ENCODE measurements at places on chromosomes 2 and 18. TPM values are rescaled to one million over a fixed set of nuclear protein-coding genes. Genes with fewer than 3 reads are reported as not detected.

The ALPG gene
- not detected for total RNA-seq

The TNFRSF11A gene
- 17.1 TPM for total RNA-seq

The UGT1A8 gene
- not detected for total RNA-seq

The PROKR1 gene
- total RNA-seq: 1.3 TPM

DNA sequence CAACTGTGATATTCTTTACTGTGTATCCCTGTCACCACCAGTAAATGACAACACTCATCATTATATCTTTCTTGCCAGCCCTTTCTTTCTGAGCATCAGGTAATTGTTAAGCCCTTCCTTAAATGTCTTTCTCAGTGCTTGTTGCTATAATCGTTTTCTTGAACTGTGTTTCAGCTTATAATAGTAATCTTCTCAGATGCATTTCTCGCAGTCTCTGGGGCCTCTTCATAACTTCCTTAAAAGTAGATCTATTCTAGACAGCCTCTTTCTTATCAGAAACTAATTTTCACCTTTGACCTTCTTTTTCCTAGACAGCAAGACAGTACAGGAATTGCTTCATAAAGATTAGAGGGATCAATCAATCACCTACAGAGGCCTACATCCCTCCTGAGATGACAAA is 648.1 kb downstream of the CPS1 start:
- no peak for DNase-seq

DNA sequence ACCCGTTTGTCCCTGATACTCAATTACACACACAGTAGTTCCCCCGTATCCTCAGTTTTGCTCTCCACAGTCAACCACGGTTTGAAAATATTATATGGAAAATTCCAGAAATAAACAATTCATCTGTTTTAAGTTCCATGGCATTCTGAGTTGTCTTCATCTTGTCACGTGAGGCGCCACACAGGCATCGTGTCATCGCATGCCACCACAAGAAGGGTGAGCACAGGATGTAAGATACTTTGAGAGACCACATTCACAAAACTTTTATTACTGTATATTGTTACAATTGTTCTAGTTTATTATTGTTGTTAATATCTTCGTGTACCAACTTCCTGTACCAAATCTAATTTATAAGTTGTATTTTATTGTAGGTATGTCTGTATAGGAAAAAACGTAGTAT is 17.7 kb downstream of the ADNP2 start:
- no peak for DNase-seq

DNA sequence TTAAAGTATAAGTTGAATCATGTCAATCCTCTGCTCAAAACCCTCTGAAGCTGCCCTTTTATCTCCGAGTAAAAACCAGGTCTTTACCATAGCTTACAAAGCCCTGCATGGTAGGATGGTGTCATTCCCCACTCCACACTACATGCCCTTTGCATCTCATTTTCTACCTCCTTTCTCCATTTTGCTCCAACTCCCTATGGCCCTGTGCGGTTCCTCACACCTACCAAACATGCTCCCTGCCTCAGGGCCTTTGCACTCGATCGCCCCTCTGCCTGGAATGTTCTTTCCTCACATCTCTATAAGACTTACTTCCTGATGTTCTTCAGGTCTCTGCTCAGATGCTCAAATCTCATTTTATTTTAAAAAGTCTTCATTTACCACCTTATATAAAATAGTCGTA is 80.7 kb downstream of the MYL12B start:
- DNase-seq: no peak

GRCh38 chr18:420661-421246 is 79.7 kb downstream of the COLEC12 start:
- no peak for DNase-seq

- no peak for DNase-seq
Measured at GRCh38 chr2:200702646-200703118, 109.0 kb upstream of the BZW1 start.

DNA sequence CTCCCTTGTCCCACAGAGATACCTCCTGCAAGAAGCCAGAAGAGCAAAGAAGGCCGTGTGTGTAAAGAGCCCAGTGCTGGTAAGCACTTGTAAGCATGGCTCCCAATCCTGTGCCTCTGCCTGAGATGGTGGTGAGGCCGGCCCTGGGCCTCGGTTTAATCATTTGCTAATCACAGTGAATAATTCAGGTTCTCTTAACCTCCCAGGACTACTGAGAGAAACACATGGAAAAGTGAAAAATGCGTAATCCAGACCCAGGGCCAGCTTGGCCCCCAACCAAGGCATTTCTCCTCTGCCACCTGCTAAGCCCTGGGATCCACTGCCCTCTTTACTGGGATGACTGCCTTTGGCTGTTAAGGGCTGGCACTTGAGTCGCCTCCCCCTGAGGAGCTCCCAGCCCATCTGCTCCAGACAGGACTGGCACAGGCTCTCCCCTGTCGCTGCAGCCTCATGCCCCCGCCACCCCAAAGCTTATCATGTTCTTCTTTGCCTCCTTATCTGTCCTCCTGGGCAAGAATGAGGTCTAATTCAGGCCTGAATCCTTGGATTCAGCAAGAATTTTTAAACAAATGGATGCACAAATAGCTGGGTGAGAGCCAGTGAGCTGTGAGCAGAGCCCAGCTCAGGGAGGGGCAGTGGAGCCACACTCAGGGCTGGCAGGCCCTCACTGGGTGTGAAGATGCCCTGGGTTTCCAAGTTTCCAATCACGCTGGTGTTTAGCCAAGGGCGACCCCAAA is 193.9 kb upstream of the HS6ST1 start:
- DNase-seq: peak; percentile 73

- DNase-seq: peak; percentile 69
Measured at GRCh38 chr2:239927424-239927981, 97.6 kb downstream of the NDUFA10 start.

Data from mesenteric fat pad (tissue), 1 donor.